Thoracic aorta (tissue), 2 donors: ENCODE measurements at places on chromosomes 4 and X.
A peak's percentile ranks its signal among the peaks of the same experiment; 100 is the strongest.

DNA sequence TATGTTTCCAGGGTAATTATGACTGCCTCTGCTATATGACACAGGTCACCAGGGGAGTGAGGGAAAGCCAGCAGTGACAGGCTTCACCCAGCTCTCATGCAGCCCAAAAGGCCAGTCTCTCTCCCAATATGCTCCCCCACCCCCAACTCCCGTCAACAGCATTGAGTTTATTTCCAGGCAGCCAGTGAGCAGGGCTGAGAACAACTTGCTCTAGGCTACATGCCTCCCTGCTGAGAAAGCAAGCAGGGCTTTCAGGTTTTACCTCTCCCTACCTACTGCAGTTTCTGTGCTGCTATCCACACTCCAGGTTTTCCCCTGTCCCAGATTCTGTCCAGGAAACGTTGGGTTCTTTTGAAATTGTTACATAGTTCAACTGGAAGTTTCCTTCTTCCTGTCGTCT lies 291.4 kb downstream of the PABPC4L start:
- DNase-seq = no peak

DNA sequence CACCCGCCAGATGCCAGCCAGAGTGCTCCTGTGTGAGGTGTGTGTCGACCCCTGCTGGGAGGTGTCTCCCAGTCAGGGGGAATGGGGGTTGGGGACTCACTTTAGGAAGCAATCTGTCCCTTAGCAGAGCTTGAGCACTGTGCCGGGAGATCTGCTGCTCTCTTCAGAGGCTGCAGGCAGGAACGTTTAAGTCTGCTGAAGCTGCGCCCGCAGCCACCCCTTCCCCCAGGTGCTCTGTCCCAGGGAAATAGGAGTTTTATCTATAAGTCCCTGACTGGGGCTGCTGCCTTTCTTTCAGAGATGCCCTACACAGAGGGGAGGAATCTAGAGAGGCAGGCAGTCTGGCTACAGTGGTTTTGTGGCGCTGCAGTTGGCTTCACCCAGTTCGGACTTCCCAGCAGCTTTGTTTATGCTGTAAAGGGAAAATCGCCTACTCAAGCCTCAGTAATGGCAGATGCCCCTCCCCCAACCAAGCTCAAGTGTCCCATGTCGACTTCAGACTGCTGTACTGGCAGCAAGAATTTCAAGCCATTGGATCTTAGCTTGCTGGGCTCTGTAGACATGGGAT lies 80.8 kb downstream of the CCSER1 start:
- no peak for DNase-seq

GRCh38 chr4:184355111-184355604 lies 119.2 kb downstream of the IRF2 start:
- peak; percentile 21 for DNase-seq

GRCh38 chrX:40245488-40246071 lies 147.8 kb upstream of the BCOR start:
- no peak for DNase-seq

DNA sequence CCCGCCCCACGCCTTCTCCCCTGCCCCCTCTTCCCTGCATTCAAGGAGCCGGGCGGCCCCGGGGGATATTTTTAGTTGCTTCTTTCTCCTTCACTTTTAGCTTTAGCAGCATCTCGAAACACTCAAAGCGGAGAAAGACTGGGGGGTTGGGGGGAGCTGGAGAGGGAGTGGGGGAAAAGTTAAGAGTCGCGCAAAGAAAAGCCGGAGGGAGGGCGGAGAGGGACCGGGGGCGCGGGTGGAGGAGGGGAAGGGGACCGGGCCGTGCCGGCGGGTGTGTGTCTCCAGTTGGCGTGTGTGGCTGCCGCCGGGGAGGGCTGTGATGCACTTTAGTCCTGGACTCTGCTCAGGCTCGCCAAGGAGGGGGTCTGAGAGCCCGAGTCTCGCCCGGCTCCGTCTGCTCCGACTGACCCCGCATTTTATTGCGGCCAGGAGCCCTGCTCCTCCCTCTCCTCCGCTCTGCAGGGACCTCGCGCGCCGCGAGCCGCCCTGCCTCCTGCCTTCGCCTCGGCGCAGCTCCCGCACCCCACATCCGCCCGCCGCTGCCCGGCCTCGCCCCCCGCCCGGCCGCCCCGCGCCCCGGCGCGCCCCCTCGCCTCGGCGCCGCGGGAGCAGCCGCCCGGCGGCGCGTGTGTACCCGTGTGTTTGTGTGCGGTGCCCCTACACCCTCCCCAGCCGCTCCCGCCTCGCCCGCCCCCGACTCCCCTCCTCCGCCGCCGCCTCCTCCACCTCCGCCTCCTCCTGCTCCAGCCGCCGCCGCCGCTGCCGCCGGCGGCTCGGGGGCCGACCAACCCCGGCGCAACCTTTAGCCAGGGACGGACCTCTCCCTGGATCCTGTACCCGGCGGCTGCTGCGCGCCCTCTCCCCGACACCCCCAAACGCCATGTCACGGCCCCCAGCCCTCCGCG lies 1.4 kb downstream of the ZNF827 start:
- no peak for DNase-seq
